Suprapubic skin (tissue), 4 donors: ENCODE measurements at places on chromosomes 7 and 10. TPM values are rescaled to one million over a fixed set of nuclear protein-coding genes. Genes with fewer than 3 reads are reported as not detected.

The IL6 gene
- not detected for total RNA-seq

DNA sequence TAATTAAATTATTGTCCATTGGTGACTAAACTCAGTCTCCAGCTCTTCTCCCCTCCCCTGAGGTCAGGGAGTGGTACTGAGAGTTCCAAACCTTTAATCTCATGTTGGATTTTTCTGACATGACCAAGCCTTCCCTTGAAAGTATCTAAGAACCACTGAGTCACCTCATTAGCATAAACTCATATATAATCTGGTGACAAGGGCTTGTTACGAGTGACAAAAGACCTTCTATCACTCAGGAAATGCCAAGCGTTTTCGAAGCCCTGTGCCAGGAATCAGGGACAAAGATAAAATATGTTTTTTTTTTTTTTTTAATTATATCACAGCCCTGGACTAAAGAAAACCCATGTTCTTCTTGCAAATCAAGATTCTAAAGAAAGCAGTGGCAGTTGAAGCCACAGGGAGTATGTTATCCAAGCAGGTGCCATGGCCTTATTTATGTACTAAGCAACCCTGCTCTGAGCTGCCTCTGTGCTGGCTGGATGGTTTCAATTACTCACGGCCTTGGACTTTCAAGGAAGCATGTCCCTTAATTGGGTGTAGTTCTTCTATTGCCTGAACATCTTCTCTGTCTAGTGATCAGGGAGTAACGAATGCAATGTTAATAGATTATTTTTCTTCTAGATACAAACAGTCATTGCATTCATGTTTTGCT, 169.0 kb upstream of the PRKCQ start:
- H3K4me3 ChIP-seq: no peak overlapping the region
- no peak overlapping the region for H3K27ac ChIP-seq
- no peaks in the 10 kb centered on the region for H3K36me3 ChIP-seq
- no peaks in the 10 kb centered on the region for H3K4me1 ChIP-seq

GRCh38 chr10:80484243-80484642, 30.1 kb downstream of the TSPAN14 start:
- no peaks in the 10 kb centered on the region for H3K27me3 ChIP-seq
- peaks cover 6% of the 10 kb centered on the region for H3K36me3 ChIP-seq
- H3K4me3 ChIP-seq: no peak overlapping the region
- no peak for DNase-seq
- peaks cover 63% of the 10 kb centered on the region for H3K4me1 ChIP-seq

DNA sequence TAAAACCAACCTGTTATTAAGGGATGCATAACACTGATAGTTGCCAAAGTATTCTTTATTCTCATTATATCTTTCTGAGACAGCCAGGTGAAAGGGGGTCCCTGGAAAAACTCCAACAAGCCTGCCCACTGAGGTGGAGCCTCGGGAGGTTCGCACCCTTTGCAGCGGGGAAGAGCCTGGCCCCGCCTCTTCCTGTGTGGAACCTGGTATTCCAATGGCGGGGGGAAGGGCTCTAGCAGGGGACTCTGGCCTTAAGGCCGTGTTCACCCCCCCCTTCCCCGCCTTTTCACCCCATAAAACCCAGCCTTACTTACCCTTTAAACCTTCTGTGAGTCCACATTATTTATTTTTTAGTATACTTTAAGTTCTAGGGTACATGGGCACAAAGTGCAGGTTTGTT, 62.4 kb upstream of the PDK4 start:
- no peaks in the 10 kb centered on the region for H3K27me3 ChIP-seq
- no peaks in the 10 kb centered on the region for H3K4me1 ChIP-seq
- H3K4me3 ChIP-seq: no peak overlapping the region
